ENCODE measurements at places on chromosomes 2 and 18.

DNA sequence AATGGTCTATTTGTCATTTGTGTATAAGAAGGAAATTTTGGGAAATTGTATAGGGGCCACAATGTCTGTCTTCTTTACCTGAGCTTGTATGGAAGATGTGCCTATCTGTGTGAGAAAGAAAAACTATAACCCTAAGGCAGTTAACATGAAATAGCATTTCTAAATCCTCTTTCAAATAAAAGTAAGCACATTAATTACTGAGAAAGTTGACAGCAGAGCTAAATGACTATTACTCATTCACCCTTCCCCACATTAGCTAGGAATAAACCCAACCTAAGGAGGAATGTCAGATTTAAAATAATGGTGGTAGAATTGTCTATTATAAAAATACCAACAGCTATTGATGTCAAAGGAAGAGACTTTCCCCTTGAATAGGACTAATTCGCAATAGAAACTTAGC is 56.2 kb downstream of the SLC38A11 start:
- DNase-seq, result no peak

DNA sequence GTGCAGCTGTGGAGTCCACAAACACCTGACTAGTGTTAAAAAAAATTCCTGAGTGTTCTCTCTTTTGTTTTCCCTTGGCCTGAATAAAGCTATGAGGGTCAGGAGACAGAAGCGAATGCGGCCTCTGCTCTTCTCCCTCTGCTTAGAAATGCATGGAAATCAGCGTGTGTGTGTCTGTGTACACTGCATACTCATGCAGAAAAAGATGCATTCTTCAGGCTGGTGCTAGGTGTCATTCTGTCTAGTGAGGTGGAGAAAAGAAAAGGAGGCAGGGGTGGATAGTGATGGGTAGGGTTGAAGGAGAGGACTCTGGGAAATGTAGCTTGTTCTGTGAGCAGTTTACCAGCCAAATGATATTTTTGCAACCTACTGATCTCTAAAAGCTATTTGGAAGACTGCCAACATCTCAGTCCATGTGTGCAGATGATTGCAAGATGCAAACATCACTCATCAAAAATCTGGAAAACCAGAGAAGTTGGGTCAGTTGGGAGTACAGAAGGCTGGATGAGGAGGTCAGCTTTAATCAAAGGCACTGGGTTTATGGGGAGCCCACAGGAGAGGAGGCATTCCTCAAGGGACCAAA is 177.7 kb downstream of the INSIG2 start:
- DNase-seq, result no peak

DNA sequence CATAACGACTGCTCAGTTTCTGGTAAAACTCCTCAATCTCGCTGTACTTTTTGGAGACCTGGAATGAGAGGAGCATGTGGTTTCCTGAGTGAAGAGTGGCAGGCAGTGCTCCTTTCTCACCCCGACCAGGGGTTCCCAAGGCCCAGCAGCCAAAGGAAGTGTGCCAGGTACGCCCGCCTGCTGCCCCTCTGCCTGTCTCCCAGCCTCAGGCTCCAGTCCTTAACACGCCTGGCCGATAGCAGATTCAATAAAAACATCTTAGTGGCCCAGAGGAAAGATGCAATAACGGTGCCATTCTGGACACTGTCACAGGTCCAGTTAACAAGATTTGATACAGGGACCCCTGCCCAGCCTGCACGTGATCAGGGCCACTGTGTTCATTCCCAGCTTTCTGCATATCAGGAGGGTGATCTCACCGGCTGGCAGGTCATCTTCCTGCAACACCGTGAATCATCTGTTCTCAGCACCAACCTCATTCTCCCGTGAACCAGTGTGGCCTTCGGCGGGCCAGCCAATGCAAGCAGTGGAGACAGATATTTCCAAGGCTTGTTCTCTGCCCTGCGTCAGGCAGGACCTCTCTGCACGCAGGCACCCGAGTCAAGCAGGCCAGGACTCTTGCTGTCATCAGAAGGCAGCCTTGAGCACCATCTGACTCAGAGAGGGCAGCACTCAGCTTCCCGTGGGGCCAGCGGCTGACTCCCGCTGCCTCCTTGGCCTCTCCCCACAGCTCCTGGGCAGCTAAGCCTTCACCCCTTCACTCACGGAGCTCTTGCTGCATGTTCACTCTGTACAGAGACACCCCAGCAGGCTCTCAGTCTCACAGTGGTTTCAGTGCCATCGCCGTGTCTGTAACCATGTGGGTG is 9.5 kb downstream of the HS1BP3 start:
- no peak for DNase-seq

DNA sequence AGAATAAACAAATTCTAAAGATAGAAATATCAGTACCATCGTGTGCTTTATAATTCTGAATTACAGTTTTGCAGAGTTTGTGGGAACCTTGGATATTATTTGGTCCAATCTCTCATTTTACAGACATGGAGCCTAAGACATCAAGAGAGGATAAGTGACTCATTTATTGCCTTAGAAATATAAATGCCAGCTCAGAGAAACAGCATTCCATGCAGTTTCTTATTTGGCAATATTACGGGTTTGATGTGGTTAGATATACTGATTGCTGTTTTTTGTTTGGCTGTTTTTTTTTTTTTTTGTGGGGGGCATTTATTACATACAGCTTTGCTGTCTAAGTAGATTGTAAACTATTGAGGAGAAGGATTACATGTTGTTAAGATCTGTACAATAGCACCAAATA is 1241.1 kb upstream of the LRRTM1 start:
- no peak for DNase-seq

DNA sequence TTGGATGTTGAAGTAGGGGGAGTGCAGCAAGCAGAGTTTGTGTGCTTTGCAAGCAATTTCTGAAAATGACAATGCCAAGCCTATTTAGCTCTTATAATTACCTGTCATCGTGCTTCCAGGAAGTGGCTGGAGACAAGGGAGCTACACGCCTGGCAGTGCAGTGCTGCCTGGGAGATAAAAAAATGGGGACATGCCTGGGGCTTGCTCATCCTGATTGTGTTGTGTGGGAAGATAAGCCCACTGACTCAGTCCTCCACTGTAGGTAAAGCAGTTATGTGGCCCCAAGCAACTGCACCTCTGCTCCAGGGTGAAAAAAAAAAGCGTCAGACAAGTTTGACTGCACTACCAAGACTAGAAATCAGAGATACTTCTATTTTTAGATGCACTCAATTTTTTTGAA is 396.9 kb upstream of the NXPH2 start:
- DNase-seq, result no peak

DNA sequence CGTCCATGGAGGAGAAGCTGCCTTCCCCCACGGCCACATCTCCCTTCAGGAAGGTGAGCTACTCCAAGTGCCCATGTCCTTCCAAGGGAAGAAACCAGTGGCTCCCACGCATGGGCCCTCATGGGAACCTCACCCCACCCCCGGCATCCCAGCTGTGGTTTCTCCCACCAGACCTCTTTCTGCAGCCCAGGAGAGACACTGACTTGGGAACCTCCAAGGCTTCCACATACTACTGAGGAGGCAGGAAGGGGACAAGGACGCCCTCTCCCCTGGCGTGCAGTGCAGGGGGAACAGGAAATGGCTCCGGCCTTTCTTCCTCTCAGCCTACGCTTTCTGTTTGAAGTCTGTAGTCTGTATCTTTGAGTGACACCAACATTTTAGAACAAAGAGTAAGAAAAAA is 104.5 kb upstream of the EPC2 start:
- no peak for DNase-seq

DNA sequence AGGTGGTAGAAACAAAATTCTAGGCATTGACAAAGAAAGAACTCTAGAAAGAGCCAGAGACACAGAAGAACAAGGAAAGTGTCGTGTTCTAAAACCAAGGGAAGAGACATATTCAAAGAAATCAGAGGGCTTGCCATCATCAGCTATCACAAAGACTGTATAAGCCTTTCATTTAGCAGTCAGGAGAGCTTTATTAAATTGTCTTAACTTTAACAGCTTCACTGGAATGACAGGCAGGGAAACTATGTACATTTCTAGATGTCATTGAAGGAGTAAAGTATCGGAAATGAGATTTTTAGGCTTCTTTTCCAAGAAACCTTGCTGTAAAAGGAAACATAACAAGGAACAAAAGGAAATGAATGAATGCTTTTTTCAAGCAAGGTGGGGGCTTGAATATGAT is 15.8 kb downstream of the KYNU start:
- DNase-seq, result no peak

DNA sequence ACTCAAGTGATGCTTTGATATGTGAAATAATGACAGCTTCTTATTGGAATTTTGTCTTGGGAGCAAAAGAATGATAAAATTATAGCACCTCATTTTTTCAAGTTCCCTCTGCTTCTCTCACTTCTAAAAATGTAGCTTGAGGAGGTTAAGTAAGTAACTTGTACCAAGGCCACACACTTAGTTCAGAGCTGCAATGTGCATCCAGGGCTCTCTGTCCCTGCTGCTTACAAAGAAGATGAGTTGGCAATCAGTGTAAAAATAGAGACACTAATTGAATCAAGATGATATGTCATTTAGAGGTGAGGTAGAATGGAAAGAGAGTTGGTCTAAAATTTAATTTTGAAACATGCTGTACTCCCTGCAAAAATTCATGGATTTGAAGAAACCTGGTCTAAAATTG is 312.0 kb upstream of the TNP1 start:
- no peak for DNase-seq

- DNase-seq, result no peak
Measured at GRCh38 chr2:121128741-121129659, 156.0 kb downstream of the TFCP2L1 start.

- DNase-seq, result no peak
Measured at GRCh38 chr2:164967781-164968228, 12.5 kb upstream of the SLC38A11 start.
